ENCODE measurements at places on chromosomes 12 and 14. TPM values are rescaled to one million over a fixed set of nuclear protein-coding genes. Genes with fewer than 3 reads are reported as not detected.

GRCh38 chr14:67002994-67003753 is 186.1 kb upstream of the GARIN2 start:
- no peak for DNase-seq

- no peak for DNase-seq
Observed at GRCh38 chr12:6574576-6575295, 6.6 kb upstream of the NOP2 start.

Gene B4GALNT3
- total RNA-seq: 1.4 TPM

Gene CATSPERB
- total RNA-seq: 3.6 TPM

DNA sequence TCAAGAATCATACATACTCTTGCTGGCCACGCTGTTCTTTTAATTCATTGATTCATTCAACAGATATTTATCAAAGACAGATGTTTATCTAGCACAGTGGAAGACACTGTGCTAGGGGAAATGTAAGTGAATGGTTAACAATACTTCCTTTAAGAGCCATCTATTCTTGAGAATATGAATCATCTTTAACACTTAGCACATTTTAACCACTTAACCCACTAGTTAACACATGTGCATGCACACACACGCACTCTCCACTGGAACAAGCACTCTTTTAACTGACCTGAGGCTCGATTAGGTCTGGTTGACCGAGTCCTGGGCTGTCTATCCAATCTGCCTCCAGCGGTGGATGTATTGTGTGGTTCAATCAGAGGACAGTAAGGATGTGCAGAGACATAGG is 34.6 kb downstream of the LMNTD1 start:
- DNase-seq: no peak

DNA sequence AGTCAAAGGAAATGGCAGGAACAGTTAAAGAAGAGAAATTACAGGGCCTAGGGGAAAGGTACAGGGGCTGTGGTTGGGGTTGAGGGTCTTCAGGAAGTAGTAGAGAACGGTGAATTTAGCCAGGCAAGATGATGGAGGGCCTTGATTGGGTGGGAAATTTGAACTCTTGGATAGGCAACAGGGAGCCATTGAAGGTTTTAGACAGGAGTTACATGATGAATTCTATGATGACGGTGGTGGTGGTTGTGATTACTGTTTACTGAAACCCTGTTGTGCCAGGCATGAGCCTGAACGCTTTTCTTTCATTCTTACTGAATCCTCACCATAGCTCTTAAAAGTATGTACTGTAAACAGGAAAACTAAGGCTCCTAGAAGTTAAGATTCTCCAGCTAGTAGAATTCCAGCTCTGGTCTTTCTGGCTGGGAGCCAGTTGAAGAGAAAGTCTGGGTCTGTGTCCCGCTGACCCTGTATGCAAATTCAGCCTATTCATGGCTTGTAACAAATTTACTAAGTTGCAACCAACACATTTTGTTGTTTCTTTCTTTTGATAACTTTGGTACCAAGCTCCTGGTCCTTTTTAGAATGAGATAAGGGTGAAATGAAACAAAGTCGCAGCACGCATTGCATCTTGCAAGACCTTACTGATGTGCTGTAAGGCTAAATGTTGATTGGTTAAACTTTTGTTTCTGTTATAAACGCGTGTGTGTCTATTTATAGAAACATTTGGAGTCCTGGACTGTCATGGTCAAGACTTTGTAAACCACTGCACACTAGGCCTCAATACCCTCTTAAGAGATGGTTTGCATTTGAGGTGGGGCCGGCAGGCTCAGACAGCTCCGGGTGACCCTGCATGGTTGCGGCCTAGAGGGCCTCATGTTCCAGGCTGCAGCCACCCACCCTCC is 6.0 kb downstream of the ORAI1 start:
- no peak for DNase-seq

GRCh38 chr12:49232940-49233841 is 31.7 kb upstream of the TUBA1C start:
- peak; percentile 25 for DNase-seq

Gene KCNK10
- 1.1 TPM for total RNA-seq

DNA sequence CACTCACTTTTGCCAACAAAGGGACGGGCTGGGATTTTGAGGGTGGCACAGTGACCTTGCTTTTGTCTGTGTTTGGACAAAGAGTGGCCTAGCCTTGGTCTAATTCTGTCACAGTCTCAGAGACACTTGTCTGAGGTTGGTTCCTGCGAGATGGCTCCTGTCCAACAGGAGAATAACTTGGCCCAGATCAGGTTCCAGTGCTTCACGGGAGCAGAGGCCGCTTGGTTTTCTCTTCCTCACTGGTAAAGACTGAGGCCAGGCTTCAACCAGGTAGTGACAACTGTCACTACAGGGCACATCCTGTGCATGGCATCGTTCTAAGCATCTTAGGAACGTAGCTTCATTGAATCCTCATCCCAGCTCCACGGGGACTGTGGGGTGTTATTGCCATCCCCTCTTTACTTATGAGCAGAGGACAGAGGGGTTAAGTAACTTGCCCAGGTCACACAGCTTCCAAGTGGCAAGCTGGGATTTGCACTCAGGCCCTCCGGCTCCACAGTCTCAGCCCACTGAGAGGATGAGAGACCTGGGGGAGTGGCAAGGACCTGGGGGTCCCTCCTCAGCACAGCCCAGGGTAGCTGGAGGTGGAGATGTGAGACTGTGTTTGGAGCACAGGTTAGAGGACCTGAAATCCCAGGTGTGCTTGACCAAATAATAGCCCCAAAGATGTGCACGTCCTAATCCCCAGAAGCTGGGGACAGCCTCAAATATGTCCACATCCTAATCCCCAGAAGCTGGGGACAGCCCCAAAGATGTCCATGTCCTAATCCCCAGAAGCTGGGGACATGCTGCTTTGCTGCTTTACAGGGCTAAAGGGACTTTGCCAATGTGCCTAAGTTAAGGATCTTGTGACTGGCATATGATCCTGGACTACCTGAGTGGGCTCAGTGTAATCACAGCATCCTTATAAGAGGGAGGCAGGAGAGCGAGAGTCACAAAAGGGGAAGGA is 179.2 kb upstream of the RTL1 start:
- DNase-seq: no peak

Gene MIPOL1
- 48.4 TPM for total RNA-seq

DNA sequence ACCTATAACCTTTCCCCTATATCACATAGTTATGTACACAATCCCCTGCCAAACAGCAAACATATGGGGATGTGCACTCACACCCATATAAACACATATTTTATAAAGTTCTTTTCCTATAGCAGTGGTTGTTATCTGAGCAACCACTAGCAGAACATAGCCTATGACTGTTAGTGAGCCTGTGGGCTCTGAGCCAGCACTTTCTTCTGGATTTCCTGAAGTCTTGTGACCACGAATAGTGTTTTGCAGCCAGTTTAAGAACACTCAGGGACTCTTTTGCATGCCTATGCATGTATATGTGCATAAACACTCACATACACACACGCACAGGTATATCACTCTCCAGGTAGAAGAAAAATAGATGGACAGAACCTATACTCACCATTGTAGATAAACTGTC is 17.1 kb downstream of the TESPA1 start:
- no peak for DNase-seq

- DNase-seq: no peak
Observed at GRCh38 chr14:99267837-99268781, 3.9 kb downstream of the BCL11B start.

DNA sequence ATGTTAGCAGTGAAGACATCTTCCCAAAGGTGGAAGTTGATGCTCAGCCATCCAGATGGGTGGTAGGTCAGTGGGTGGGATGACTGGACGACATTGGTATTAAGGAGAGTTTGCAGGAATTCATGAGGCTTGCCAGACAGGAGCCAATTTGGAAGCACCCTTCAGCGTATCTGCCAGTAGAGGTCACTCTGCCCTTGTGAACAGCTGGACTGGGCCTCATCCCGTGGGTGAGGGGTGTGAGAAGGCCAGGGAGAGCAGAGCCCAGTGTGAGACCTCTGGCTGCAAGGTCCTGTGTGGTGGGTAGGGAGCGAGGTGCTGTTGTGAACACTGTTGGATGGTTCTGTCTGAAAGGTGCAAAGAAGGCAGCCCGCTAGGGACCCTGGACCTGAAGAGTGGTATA is 37.7 kb downstream of the SLC5A8 start:
- DNase-seq: no peak

Gene PLXNC1
- 19.0 TPM for total RNA-seq

- no peak for DNase-seq
Observed at GRCh38 chr12:2486796-2487195, 308.0 kb upstream of the FKBP4 start.
